NCI-H1436 treated with DMSO at 0.1 percent for 48 hours (cell line): ENCODE measurements at places on chromosomes 7 and 10.

DNA sequence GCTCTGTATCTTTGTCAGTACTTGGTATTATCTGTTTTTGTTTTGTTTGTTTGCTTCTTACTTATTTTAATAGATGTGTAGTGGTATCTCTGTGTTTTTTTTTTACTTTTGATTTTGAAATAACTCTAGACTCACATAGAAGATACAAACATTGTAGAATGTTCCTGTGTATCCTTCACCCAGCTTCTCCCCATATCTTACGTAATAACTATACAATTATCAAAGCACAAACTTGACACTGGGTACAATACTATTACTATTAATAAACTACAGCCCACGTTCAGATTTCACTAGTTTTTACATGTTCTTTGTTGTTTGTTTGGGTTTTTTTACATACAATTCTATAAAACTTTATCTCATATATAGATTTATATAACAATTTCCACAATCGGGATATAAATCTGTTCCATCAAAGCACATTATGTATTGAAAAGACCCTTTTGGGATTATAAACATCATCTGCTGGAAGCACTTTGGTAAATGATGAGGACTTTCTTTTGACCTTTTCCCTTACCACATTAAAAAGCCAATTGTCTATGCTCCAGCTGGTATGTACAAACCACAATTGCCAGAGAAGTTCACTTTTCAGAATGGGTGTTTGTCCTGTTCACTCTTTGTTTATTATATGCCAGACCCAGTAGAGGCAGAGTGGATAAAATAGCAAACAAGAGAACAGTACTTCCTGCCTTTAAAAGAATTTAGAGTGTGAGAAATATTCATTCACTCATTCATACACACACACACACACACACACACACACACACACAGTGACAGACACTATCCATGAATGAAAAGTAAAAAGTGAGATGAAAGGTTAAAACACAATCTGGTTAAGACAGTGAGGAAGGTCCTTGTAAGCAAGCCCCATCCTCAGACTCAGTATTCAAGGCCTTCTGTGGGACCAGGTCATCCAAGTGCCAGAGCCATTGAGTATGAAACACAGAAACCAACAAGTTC is 113.0 kb downstream of the SGMS1 start:
- no peak for DNase-seq

- no peak for DNase-seq
Observed at GRCh38 chr7:92205987-92206386, 27.0 kb upstream of the LRRD1 start.

DNA sequence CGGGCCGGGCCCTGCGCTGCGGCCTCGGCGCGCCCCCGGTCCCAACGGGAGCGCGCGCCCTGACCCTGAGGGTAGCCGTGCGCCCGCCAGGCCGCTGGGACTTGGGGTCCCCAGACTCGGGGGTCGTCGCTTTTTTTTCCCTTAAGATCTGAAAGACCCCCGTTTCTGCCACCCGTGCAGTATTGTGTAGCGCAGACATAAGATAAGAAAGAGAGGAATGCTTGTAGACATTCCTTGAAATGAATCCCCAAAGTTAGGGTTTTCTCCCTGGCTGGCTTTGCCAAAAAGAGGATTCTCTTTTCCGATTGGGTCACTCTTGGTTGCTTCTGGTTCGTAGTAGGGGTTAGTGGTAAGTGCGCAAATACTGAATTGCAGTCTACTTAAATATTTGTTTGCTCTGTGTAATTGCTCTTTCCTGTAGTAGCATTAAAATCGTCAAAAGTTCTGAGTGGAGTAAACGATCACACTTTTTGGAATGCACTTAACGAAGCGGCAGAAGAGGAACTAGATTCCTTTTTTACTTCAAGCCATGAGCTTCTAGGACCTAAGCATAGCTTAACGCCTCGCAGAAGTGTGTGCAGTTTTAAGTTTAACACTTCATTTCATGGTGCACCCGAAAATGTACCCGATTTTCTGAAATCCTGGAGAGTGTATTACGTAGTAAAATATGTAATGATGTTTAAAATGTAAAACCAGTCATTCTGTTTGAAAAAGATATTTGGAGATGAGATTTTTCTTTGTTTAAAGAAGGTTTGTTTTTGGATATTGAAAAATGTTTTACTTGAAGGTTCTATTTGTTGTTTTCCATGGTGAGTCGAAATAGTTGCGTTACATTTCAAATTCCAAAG is 1.3 kb downstream of the CUL1 start:
- DNase-seq: peak; percentile 9

DNA sequence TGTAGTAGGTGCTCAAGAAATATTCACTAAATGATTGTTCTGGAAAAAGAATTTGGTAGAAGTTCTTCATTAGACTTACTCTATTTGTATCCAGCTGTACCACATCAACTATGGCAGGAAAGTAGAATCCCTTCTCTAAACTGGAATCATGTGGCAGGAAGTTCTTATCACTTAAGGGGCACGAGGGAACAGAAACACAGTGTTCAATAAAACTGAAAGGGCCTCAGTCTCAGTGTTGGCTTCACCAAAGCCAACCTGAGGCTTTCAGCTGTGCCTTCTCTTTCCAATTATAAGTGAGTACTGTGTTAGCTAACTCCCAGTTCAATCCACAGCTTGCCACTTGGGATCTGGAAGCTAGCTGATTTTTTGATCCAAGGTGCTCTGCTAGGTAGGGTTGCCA is 257.6 kb upstream of the LRGUK start:
- DNase-seq: no peak

DNA sequence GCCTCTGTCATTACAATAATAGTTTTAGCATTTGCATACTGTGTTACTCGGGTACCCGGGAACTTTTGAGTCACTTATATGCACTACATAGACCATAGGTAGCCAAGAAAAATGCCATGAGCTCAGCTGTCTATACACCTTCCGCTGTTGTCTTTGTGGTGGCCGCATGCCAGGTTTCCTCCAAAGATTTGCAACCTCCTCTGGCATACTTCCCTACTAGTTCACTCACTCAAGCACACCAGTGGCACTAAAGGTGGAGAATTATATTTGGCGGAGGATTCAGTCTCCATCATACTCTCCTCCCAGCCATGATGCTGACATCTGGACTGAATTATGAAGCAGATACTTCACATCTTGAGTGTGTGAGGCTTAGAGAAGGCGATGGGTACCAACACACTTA is 35.6 kb upstream of the GRB10 start:
- no peak for DNase-seq

- DNase-seq: no peak
Observed at GRCh38 chr7:43112459-43112940, at the start of gene HECW1. HECW1 (plus strand) TSS chr7:43112647; CDS start chr7:43243906, 131,259 bp downstream.

DNA sequence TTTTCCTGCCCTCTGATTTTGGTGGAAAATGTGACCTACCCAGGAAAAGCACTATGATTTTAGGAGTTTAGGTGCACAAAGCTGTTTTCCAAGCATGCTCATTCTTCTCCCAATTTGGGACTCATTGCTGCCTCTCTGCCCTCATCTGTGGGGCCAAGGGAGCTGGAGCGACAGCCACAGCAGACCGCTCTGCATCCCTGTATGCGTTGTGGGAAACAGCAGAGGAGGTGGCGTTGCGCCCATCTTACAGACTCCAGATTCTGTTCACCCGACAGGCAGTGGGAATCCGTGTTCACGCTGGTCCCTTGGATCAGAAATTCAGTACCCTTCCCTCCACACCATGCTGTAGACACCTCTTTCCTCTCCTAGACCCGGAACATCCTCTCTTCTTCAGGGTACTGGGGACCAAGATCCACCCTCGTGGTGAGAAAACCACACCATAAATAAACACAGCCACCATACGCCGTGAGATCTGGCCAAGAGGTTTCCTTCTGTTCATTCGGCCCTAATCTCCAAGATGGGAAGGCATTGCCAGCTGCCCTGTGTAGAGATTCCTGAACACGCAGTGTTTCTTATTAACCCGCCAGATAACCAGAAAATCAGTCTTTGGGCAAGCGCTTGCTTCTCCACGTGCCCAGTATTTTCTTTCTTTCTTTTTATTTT is 87.9 kb downstream of the CUX1 start:
- DNase-seq: no peak

GRCh38 chr7:118057404-118057803 is 126.6 kb upstream of the LSM8 start:
- DNase-seq: no peak

GRCh38 chr7:84469034-84469433 is 274.4 kb upstream of the SEMA3A start:
- DNase-seq: no peak

DNA sequence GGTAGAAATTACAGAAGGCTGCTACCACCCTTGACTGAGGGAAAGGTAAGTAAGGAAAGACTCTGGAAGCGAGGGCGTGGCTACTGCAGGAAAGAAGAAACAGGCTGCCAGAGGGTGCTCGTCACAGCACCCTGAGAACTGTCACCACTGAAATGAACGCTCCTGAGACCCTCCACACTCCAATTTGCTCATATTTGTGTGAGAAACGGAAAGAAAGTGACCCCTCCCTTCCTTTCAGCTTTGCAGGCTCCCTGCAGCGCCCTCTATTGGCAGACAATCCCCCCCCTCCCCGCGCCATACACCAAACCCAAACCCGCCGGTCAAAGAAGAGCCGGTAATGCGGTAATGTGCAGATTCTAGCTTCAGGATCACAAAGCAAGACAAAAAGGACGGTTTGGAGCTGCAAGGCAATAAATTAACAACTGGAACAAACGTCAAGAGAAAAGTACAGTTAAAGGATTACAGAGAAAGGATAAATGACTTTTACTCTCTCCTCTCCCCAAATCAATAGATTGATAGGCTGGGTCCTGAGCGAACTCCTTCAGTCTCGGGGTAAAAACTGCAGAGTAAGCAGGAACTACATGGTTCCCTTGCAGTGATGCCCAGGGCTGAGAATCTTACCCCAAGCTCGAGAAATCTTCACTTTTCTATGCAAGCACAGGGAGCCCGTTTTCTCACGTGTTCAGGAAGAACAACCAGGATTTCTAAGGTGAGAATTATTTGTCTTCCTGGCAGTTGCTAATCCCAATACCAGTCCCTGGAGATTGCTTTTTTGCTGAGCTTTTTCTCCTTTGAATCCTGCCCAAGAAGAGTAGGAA is 47.6 kb downstream of the STEAP1B start:
- no peak for DNase-seq

DNA sequence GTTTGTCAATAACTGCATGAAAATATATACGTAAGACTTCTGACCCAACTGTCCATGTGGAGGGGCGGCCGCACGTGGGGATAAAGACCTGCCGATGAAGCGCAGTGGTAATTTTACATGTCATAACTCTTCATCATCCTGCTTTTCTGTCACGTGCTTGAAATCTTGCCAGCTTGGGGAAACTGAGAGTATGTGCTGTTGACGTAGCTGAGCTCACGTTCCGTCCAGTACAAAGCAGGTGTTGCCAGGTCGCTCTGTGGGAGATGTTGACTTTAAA is 105.1 kb downstream of the INPP5A start:
- DNase-seq: no peak

DNA sequence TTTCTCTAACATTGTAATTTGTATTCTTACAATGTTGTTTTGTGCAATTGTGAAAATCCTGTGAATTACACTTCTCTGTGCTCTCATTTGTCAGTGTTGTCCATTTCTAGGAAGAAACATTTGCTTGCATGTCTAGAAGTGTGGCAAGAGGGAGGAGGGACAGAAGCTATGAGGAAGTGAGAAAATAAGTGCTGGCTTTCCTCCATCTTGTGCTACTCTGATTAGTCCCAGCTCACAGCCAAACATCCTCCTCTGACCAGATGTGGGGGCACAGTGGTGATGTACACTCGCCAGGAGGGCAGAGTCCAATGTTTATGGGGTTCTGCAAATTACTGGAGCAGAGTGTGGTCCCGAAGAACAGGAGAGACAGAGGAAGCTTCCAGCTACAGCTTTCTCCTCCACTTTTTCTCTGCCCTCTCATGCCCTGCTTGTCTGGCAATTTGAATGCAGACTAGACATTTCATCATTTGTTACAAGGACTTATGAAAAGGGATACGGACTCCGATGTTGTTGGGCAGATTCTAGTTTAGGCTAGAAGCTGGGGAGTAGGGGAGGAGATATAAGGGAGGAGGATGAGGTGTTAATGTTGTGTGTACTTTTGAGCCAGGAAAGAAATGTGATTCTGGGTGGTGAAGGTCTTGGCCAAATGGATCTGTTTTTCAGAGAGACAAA is 131.0 kb upstream of the C1GALT1 start:
- no peak for DNase-seq

DNA sequence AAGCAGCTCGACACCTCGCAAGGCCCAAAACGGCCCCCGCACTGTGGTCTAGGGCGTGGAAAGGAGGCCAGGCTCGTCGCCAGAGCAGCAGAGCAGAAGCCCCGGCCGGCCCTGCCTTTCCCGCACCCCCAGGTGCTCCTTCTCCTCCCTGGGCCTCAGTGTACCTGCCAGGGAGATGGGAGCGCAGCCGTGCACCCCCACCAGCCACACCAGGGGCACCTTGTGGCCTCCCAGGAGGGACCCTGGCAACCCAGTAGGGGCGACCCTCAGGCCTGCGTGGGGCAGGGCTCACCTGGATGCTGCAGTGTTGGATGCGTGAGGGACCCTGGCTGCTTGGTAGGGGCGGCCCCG is 9.5 kb downstream of the PDGFA start:
- DNase-seq: no peak

DNA sequence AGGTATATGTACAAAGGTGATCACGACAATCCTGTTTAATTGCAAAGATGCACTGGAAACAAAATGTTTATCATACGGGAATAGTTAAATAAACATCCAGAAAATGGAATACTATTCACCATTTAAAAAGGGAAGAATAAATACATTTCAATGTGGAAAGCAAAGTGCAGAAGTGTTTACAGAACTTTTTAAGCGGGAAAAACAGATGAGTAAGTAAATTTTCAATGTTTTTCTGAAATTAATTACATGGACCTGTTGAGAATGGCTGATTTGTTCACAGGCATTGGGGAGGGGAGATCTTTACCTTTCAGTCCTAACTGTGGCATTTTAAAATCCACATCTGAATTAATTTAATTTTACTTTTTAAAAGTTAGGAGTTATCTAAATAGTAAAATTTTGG is 7.1 kb downstream of the MTPN start:
- DNase-seq: no peak

DNA sequence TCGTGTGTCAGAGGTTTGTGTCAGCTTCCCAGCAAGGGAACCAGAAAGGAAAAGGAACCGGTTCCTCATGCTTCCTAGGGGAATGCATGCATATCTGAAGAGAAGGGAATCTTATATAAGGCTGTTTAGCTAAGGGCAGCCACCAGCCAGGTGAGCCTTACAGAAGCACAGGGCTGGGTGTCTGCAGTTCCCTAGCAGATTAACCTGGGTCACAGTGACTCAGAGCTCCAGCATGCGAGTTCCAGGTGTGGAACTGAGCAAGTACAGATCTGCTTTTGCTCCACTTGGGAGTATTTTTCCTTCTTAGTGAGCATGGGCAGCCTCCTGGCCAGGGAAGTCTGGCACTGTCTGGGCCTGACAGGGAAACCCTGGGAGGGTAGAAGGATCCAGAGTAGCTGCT is 957 bp upstream of the ANKRD2 start:
- DNase-seq: no peak
